Endodermal cell (in vitro differentiated cells): ENCODE measurements at places on chromosomes 3 and 15. TPM values are rescaled to one million over a fixed set of nuclear protein-coding genes. Genes with fewer than 3 reads are reported as not detected.

Gene ROPN1
- total RNA-seq, result not detected in 2 replicates

Gene CTXN2
- total RNA-seq, result 0.13 TPM in 2 of 3 replicates, not detected in the other

Gene ATG3
- 36.5 to 43.1 TPM (median 42.1 TPM) in 3 replicates for total RNA-seq

Gene DAPK2
- 1.4 to 4.1 TPM (median 2.6 TPM) in 3 replicates for total RNA-seq

Gene CPLX3
- total RNA-seq, result 0.63 TPM in 1 of 3 replicates, not detected in the others

Gene SEMA7A
- total RNA-seq, result 8.1 and 8.3 TPM in 2 replicates

Gene MEX3B
- total RNA-seq, result 3.2 to 5.5 TPM (median 3.4 TPM) in 3 replicates

Gene PYGO1
- total RNA-seq, result 2.0 TPM in 2 replicates

Gene WDR72
- total RNA-seq, result 12.2 and 13.0 TPM in 2 replicates

Gene TMEM108
- 7.9 to 8.8 TPM (median 7.9 TPM) in 3 replicates for total RNA-seq

DNA sequence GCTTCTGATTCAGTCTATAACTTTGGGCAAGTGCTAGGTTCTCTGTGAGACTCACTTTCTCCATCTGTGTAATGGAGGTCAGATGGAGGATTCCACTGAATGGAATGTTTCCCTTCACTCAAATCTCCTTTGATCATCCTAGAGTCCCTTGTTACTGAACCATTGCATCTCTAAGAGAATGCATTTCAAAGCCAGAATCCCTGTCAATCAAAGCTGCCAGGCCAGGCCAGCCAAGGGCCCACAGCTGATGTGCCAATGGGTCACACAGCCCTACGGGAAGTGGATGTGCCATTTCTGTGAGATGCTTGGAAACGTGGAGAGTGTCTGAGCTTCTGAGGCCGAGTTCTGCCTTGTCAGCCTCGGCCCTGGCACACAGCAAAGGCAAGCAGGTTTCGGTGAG lies 32.4 kb downstream of the SCN5A start:
- H3K4me1 ChIP-seq, result no peaks in the 10 kb centered on the region
- no peaks in the 10 kb centered on the region for H3K27me3 ChIP-seq
- H3K36me3 ChIP-seq, result no peaks in the 10 kb centered on the region
- no peak overlapping the region for H3K27ac ChIP-seq
- DNase-seq, result no peak

GRCh38 chr3:43030162-43030935 lies 51.2 kb downstream of the GASK1A start:
- H3K27me3 ChIP-seq, result no peaks in the 10 kb centered on the region
- no peak overlapping the region for H3K4me3 ChIP-seq
- H3K27ac ChIP-seq, result no peak overlapping the region
- H3K4me1 ChIP-seq, result no peaks in the 10 kb centered on the region

DNA sequence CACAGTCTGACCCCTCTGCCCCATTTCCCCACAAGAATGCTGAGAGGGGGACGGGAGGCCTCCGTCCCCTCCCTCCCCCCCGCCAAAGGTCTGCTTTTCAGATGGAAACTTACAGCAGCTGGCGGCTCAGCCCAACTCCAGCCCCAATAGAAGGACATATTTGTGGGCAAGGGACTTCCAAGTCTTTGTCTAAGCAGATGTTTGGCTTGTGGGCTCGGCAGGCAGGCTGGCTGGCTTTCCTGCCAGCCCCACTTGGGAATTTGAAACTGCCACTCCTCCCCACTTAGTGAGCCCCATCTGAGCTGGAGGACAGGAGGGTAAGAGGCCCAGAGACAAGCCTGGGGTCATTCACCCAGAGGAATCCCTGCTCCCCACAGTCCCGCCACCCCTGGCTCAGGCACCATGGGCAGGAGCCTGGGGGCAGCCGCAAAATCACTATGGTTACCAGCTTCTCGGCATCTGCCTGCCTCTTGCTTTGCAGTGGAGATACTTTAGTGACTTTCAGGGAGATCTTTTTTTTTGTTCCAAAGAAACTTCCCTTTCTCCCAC lies 53.6 kb downstream of the LMCD1 start:
- H3K4me1 ChIP-seq, result no peaks in the 10 kb centered on the region
- H3K4me3 ChIP-seq, result no peak overlapping the region
- H3K27me3 ChIP-seq, result no peaks in the 10 kb centered on the region
- H3K27ac ChIP-seq, result peak overlapping the region; percentile 92
- DNase-seq, result peak; percentile 57

- no peak overlapping the region for H3K27ac ChIP-seq
- H3K27me3 ChIP-seq, result no peaks in the 10 kb centered on the region
- no peak overlapping the region for H3K4me3 ChIP-seq
- H3K36me3 ChIP-seq, result no peaks in the 10 kb centered on the region
- DNase-seq, result no peak
Observed at GRCh38 chr3:99874237-99875002, 56.8 kb downstream of the CMSS1 start.

DNA sequence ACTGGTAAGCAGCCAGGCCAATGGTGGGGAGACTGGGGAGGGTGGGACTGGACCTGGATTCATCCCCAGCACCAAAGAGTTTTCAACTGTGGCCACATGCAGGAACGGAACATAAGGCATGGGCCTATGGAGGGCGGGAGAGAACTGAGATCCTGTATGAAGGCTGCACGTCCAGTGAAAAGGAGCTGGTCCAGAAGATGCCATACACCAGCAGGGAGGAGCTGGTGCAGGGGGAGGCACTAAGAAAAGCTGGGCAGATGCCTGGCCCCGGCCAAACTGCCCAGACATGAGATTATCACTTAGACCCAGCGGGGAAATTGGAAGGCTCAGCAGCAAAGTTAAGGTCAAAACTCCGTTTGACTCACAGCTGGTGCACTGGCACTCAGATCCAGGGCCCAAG lies 58.1 kb upstream of the MCF2L2 start:
- peak; percentile 35 for DNase-seq
- no peak overlapping the region for H3K27ac ChIP-seq
- H3K4me3 ChIP-seq, result no peak overlapping the region
- H3K36me3 ChIP-seq, result no peaks in the 10 kb centered on the region

DNA sequence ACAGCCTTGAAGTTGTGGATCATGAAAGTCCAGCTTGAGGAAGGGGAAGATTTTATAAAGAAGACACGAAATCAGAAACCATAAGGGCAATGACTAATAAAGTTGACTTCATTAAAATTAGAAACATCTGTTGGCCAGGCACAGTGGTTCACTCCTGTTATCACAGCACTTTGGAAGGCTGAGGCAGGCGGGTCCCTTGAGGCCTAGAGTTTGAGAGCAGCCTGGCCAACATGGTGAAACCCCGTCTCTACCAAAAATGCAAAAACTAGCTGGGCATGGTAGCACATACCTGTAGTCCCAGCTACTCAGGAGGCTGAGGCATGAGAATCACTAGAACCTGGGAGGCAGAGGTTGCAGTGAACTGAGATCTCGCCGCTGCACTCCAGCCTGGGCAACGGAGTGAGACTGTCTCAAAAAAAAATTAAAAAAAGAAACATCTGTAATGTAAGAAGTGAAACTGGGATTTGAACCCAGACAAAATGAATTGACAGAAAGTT lies 7.9 kb upstream of the UBXN7 start:
- no peaks in the 10 kb centered on the region for H3K4me1 ChIP-seq
- H3K36me3 ChIP-seq, result no peaks in the 10 kb centered on the region
- DNase-seq, result no peak

GRCh38 chr3:187798531-187799530 lies 53.6 kb upstream of the BCL6 start:
- H3K4me3 ChIP-seq, result no peak overlapping the region
- H3K4me1 ChIP-seq, result peaks cover 7% of the 10 kb centered on the region
- H3K36me3 ChIP-seq, result no peaks in the 10 kb centered on the region
- no peak for DNase-seq

- peak overlapping the region; percentile 71 for H3K4me3 ChIP-seq
- DNase-seq, result peak; percentile 77
- H3K4me1 ChIP-seq, result peaks cover 3% of the 10 kb centered on the region
- H3K27me3 ChIP-seq, result peaks cover 74% of the 10 kb centered on the region
Observed at GRCh38 chr15:32718821-32719716, 1.3 kb downstream of the GREM1 start.

DNA sequence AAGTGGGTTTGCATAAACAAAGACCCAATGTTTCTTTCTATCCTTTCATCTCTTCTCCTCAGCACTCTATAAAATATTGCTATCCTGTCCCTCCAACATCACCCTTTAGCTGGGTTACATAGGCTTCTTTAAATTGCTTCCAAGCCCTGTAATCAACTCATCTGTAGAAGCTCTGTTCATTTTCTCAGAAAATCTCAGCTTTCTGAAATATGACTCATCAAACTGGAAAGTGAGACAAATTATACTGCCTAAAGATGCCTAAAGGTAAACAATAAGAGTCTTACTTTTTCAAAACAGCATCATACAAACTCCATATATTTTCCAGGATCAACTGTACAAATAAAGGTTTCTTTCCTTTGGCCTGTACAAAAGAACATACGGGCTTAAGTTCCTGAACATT lies 33.8 kb downstream of the EFL1 start:
- peaks cover 4% of the 10 kb centered on the region for H3K4me1 ChIP-seq
- H3K27ac ChIP-seq, result no peak overlapping the region
- DNase-seq, result no peak
- no peaks in the 10 kb centered on the region for H3K27me3 ChIP-seq
- no peak overlapping the region for H3K4me3 ChIP-seq
- peaks cover 68% of the 10 kb centered on the region for H3K36me3 ChIP-seq

- H3K27ac ChIP-seq, result no peak overlapping the region
- no peak overlapping the region for H3K4me3 ChIP-seq
- no peaks in the 10 kb centered on the region for H3K36me3 ChIP-seq
- DNase-seq, result no peak
- no peaks in the 10 kb centered on the region for H3K4me1 ChIP-seq
Observed at GRCh38 chr3:173826901-173827609, 429.5 kb downstream of the NLGN1 start.

GRCh38 chr3:108394563-108394962 lies 98.2 kb downstream of the HHLA2 start:
- H3K4me1 ChIP-seq, result no peaks in the 10 kb centered on the region
- no peak overlapping the region for H3K4me3 ChIP-seq
- H3K27ac ChIP-seq, result no peak overlapping the region
- H3K36me3 ChIP-seq, result no peaks in the 10 kb centered on the region
- no peak for DNase-seq

- H3K27me3 ChIP-seq, result no peaks in the 10 kb centered on the region
- no peak for DNase-seq
- no peak overlapping the region for H3K4me3 ChIP-seq
- H3K4me1 ChIP-seq, result peaks cover 16% of the 10 kb centered on the region
- H3K27ac ChIP-seq, result no peak overlapping the region
Observed at GRCh38 chr15:90058308-90058707, 44.0 kb downstream of the IDH2 start.

GRCh38 chr3:47780741-47781684 lies 680 bp downstream of the SMARCC1 start:
- no peaks in the 10 kb centered on the region for H3K27me3 ChIP-seq
- H3K27ac ChIP-seq, result peak overlapping the region; percentile 100
- peak; percentile 78 for DNase-seq
- peak overlapping the region; percentile 99 for H3K4me3 ChIP-seq
- H3K4me1 ChIP-seq, result no peaks in the 10 kb centered on the region
- peaks cover 4% of the 10 kb centered on the region for H3K36me3 ChIP-seq

DNA sequence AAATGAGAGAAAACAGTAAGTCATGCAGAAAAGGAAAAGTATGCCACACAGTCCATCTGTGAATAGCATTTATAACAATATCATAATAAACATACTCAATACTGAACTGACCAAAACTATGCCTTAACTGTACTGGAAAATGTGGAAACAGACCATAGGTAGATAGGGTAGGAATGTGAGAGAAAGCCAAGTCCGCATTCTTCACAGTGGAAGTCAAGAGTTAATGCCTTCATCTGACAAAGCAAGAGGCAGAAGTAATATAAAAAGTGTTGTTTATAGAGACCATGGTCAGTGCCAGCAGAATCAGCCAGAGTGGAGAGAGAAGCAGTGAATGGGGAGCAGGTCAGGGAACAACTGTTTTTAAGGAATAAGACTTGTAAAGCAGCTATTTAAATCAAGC lies 52.3 kb downstream of the KBTBD12 start:
- peaks cover 31% of the 10 kb centered on the region for H3K27me3 ChIP-seq
- no peak overlapping the region for H3K4me3 ChIP-seq

GRCh38 chr15:66132251-66132816 lies 121.2 kb downstream of the MEGF11 start:
- no peaks in the 10 kb centered on the region for H3K36me3 ChIP-seq
- H3K4me3 ChIP-seq, result no peak overlapping the region
- DNase-seq, result no peak
- H3K27me3 ChIP-seq, result no peaks in the 10 kb centered on the region
- peaks cover 19% of the 10 kb centered on the region for H3K4me1 ChIP-seq

DNA sequence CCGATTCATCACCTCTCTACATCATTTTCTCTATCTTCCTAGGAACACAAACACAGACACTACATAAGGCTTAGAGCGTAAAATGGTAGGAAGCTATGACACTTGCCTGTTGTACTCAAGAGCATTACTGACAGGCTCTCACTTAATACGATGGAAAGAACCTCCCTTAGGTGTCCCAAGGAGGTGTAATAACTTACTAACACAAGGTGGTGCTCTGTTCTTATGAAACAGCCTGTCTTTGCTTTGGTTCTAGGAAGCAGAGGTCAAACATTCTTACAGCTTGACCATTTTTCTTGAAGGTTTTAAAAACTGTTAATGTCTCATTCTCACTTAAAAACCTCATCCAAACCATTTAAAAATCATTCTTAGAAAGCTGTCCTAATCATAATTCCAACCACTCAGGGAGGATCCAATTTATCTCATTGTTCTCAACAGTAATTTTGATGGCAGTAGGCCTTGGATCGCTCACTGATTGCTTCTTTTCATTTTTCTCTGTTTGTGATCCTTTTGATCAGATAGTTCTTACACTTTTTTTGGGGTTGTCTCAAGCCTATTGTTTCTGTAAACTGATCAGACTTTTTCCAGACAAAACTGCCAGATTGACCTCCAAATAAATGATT lies 317.8 kb upstream of the AGTR1 start:
- H3K27ac ChIP-seq, result no peak overlapping the region
- DNase-seq, result no peak
- no peaks in the 10 kb centered on the region for H3K36me3 ChIP-seq
- H3K27me3 ChIP-seq, result no peaks in the 10 kb centered on the region
- H3K4me3 ChIP-seq, result no peak overlapping the region

DNA sequence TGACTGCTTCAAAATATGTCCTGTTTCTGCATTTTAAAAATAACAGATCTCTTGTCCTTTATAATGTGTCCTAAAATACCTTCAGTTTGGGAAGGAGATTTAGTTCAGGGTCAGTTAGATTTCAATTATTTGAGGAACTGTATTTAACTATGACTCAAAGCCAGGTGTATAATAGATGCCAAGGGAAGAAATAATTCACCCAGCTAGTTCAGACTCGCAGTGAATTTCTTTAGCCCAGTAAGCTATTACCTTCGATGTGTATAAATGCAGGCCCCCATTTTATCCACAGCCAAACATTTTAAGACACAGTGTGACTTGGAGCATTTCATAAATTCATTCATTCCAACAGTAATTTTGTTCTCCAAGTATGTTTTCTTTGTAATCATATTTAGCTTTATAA lies 458.0 kb downstream of the ZNF385D start:
- no peak overlapping the region for H3K4me3 ChIP-seq
- no peak overlapping the region for H3K27ac ChIP-seq
- no peaks in the 10 kb centered on the region for H3K27me3 ChIP-seq
- H3K4me1 ChIP-seq, result no peaks in the 10 kb centered on the region
- no peaks in the 10 kb centered on the region for H3K36me3 ChIP-seq
